ENCODE measurements at places on chromosomes 6 and 20.
A peak's percentile ranks its signal among the peaks of the same experiment; 100 is the strongest.

DNA sequence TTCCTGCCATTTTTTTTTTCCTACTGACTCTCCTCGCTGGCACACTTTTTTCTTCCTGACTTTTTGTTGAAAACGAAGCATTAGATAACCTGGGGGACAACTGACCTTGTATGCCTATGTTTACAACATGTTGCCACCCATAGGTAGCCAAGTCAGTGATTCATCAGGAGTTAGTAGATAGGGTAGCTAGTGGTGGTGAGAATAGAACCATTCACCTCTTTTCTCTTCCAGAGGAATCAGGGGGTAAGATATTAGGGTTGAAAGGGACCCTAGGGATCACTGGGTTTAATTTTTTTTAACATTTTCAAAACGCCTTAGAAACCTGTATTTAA lies 427.9 kb upstream of the FLRT3 start:
- no peak for DNase-seq

GRCh38 chr20:1001911-1002681 lies at the start of gene RSPO4:
TSS of gene RSPO4 (minus strand) at chr20:1002311. CDS start at chr20:1002164, 147 bp downstream.
- no peak for DNase-seq

GRCh38 chr6:8683204-8683603 lies 247.9 kb upstream of the SLC35B3 start:
- no peak for DNase-seq

DNA sequence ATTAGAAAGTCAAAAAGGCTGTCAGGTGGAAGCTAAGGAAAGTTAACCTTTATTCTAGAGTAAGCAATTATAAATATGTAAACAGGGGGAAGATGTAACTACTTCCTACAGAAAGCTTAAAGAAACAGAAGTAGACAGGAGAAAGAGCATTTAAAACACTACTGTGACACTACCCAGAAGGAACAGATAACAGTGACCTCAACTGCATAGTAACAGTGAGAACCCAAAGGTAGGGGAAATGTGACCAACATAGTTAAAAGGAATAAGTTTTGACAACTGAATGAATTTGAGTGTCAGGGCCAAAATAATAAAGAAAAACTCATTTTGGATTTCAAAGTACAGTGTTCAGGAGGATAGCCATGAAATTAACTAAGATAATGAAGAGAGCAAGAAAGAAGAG lies 43.5 kb downstream of the IBTK start:
- no peak for DNase-seq

- no peak for DNase-seq
Measured at GRCh38 chr6:83472767-83473166, 39.6 kb upstream of the PRSS35 start.

- DNase-seq = peak; percentile 66
Measured at GRCh38 chr20:40689100-40689942, at the start of gene MAFB. TSS of gene MAFB (minus strand) at chr20:40689236. CDS start at chr20:40688850, 386 bp downstream.

DNA sequence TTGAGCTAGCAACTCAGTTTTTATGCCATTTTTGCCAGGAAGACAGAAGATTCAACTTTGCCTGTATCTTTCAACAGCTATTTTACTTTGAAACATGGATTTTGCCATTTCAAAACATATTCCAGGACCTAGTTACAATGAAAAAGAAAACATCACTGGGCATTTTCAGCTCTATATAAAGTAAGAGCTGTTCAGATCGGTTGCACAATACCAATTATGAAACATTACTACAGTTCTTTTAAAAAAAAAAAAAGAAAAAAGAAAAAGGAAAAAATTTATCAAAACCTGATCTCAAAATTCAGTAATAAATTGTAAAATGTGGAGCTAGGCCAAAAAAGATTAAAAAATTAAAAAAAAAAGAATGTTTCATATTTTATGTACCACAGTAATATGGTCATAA lies 15.6 kb downstream of the BCLAF1 start:
- DNase-seq = no peak

GRCh38 chr6:75492386-75493153 lies 1.0 kb downstream of the FILIP1 start:
- no peak for DNase-seq

DNA sequence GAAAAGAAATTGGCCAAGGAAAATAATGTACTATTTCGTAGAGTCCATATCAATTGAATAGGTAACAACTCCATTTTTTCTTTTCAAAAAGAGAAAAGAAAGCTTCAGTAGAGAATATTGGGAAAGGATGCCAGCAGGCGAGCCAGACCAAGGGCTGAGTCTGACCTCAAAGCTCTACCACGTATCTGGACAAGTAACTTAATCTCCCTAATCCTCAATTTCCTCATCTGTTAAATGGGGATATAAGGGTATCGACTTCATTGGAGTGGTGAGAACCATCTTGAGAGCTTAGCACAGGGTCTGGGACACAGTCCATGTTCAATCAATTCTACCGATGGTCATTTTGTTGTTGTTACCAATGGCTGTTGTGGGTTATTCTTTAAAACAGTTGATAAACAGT lies 63.2 kb upstream of the TBC1D7 start:
- DNase-seq = no peak

DNA sequence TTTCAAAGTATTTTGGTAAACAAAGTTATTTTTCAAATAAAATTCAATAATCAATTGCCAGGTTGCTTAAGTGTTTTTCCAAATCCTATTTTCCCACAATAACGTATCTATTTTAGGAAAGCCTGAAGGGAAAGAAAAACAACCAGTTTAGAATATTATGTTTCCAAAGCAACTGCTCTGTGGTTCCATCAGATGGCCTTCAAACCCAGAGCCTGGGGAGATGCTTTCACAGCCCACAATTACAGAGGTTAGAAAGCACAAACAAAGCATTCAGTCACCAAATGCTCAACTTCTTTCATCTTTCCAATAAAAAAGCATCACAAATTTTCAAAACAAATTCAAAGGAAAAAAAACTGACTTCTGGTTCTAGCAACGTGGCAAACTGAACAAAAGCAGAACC lies 66.0 kb downstream of the ELOVL5 start:
- DNase-seq = no peak

DNA sequence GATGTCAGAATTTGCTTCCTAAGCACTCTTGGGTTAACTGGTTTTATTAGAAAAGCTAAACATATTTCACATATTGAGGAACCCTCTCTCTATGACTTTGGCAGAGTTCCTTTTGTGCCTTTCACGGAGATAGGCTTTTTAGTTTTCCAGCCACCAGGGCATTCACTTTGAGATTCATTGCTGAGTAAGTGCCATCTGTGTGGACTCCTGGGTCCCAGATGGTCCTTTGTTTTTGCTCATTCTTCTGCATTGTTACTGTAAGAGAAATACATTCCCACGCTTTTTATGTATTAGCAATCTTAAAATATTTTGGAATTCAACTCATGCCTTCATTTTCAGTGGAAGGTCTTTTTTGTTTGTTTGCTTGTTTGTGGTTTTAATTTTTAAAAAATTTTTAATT lies 76.3 kb upstream of the PHACTR2 start:
- DNase-seq = no peak

DNA sequence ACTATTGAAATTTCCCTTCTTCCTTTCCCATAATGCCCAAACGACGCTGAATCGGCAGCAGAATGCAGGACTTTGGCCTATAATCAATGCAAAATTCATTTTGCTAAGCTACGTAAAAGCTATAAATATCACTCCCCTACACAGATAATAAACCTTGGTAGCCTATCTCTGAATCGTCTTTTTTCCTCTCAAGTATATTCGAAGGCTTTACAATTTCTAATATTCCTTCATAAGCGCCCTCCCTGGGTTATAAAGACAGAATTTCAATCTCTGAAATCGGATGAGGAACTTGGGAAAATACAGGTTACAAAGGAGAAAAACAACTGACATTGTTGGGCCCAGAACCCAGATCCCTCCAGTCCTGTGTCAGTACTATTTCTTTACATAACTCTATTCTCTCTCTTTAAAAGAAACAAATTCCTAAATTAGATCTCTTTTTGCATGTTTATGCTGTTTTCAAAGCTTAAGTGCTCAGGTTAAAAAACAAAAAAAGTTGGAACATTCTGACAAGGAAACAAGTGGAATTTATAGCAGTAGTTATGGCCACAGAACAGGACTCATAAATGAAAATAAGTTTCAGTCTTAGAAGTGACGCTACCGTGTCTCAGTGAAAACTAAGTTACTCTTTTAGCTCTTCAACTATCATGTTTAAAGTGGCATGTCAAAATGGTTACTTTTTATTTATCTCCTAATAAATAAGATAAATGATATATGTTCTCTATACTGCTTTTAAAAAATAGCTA lies 84.5 kb downstream of the SESN1 start:
- DNase-seq = no peak

DNA sequence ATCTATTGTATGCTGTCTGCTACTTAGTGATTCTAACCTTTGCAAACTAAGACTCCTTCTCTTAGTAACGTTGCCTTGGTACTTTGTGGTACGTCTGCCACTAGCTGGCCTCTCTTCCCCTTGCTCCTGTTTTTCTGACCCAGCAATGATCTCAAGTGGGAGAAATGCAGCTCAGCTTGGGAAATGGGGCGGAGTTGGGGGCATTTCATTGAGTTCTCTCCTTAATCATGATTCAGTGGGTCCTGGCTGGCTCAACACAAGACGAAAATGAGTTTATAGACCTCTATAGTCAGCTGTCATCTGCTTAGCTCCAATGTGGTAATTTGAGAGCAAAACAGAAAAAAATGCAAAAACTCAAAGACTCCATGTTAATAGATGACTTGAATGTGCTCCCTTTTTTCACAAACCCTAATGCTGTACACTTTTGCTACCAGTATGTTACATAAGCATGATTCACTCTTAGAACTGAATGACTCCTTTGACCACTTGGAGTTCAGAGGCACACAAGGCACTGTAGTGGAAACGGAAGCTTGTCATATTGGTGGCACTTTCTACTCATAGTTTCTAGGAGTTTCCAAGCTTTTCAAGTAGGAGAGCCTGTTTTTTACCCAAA lies 55.3 kb upstream of the SOX4 start:
- no peak for DNase-seq

DNA sequence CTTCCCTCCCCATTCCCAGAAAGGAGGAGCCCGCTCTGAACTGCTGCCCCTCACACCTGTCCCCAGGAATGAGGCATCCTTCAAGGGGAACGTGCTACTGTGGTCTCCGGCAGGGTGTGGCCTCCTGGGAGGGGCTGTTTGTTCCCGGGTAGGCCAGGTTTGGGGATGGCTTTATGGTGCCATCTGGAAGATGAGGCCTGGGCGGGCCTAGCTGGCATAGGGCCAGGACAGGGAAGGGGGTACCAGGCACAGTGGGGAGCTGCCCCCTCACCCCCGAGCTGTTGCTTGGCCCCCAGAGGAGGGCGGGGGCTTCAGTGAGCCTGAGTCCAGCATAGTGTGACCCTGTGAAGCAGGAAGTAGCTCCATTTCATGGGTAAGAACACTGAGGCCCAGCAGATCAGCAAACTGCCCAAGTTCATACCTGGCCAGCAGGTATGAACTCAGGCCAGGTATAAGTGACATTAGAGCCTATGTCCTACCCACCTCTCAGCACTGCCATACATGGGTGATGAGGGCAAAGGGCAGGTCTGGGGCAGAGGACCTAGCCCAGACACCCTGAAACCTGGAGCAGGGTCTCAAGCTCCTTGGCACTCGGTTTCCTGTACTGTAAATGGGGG lies 17.5 kb upstream of the SPDEF start:
- no peak for DNase-seq

Data from DMS 273 treated with DMSO at 0.1 percent for 48 hours (cell line).